ENCODE measurements at places on chromosomes 11 and 22.

DNA sequence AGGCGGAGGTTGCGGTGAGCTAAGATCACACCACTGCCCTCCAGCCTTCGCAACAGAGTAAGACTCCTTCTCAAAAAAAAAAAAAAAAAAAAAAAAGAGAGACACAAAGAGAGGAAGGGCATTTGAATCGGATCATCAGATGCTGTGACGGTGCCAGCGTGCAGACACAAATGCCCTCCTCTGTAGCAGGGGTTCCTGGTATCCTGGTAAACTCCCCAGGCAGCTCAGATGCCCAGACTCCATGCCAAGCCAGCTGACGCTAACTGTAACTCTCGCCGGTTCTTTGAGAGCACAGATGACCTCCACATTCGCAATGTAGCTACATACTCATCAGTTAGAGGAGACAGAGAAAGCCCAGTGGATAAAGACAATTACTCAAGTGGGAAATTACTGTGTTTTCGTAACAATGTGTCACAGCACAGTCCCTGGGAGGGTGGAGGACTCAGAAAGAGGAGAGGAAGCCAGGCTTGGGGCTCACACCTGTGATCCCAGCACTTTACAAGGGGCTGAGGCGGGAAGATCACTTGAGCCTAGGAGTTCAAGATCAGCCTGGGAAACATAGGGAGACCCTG is 153.1 kb downstream of the BRD1 start:
- no peak for DNase-seq

DNA sequence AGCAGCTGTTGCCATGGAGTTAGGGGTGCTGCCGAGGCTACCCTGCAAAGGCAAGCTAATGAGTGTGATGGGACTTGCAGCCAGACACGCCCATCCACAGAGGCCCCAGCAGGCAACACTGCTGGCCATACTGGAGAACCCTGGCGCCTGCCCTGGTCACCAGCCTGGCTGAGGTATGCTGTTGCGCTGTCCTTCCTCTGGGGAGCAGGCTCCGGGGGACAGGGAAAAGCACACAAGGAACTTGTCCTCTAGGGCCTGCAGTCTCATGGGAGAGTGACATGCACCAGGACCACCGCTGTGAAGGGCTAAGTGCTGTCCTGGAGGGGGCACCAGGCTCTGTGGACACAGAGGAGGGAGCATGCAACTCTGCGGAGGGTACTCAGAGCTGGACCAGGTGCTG is 35.8 kb downstream of the TOM1 start:
- no peak for DNase-seq

DNA sequence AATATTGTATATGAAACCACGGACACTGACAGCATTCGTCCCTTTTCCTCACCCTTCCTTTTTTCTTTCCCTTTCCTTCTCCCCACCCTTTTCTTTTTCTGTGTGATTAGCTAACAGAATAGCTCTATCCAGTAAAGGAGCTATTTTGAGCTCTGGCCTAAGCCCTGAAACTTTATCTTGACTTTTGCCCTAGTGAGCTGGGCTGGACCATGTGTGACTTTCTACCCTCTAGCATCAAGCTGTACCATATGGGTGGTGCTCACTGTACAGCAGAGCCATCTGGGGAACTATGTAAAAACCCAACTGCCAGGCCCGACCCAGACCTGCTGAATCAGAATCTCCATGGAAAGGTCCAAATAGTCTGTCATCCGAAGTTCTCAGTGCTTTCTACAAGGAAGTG is 21.9 kb upstream of the PANX1 start:
- no peak for DNase-seq

GRCh38 chr11:87020336-87020735 is 17.4 kb upstream of the TMEM135 start:
- DNase-seq, result no peak

GRCh38 chr11:64251016-64251752 is at the start of gene PLCB3:
Gene PLCB3 (plus strand): TSS chr11:64251530. CDS start chr11:64251650, 120 bp downstream.
- peak; percentile 61 for DNase-seq

Data from cardiac fibroblast (primary cell).